ENCODE measurements at places on chromosomes 6 and 20.

DNA sequence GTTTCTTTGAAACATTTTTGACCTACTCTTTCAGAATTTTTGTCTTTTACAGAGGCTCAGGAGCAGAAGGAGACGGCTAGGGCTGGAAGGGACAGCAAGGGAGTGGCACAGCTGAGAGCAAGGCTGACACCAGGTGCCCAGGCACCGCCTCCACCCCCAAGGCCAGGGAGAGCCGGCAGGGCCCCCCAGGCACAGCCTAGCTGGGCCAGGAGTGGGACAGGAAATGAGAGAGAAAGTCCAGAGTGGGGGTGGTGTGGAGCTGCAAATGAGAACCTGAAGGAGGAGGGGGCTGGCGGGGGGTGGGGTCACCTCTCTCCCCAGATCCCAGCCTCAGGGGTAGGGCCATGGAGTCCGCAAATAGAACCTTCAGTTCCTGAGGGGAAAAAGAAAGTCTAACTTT is 236.7 kb downstream of the CDC5L start:
- no peak for DNase-seq

GRCh38 chr6:90925726-90926125 is 338.9 kb upstream of the MAP3K7 start:
- no peak for DNase-seq

GRCh38 chr6:118641042-118641441 is 10.3 kb downstream of the CEP85L start:
- no peak for DNase-seq

DNA sequence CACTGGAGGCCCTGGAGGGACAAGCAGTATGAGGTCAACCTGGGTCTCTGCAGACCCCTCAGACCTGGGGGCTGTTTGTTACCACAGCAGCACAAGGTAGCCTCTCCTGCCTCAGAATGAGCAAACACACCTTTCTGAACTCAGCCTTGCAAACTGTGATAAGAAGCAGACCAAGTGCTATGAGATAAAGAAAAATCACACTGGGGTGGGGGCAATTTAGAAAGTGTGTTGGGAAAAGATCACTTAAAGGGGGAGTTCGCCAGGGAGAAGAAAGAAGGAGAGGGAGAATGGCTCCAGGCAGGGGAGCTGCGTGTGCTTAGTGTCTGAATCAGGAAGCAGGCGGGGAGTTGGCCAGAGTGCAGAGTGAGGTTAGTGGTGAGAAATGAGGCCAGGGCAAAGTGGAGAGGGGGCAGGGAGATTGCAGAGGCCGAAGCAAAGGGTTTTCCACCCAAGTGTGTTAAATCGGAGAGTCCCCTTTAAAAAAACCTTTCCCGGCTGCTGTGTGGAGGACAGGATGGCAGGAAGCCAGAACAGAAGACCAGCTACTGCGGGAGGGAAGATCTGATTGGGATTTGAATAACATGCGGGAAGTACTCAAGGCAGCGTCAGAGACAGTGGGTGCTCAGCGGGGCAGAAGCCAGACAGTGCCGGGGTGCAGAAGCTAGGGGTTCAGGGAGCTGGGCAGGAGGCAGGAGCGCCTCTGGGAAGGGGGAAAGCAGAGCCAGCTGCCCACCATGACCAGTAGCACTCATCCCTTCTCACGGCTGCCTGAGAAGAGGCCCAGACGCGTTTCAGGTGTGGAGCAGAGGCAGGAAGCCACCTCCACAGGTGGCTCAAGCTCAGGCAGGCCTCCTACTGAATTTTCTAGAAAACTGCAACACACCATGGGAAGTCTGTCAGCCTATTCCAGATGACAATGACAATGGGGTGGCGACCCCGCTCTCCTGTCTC is 9.0 kb downstream of the ADA start:
- peak; percentile 60 for DNase-seq

GRCh38 chr6:82437701-82438100 is 74.1 kb downstream of the TPBG start:
- no peak for DNase-seq

- DNase-seq = peak; percentile 83
These were observed 200.9 kb downstream of the EDN1 start for GRCh38 chr6:12490904-12491571.

DNA sequence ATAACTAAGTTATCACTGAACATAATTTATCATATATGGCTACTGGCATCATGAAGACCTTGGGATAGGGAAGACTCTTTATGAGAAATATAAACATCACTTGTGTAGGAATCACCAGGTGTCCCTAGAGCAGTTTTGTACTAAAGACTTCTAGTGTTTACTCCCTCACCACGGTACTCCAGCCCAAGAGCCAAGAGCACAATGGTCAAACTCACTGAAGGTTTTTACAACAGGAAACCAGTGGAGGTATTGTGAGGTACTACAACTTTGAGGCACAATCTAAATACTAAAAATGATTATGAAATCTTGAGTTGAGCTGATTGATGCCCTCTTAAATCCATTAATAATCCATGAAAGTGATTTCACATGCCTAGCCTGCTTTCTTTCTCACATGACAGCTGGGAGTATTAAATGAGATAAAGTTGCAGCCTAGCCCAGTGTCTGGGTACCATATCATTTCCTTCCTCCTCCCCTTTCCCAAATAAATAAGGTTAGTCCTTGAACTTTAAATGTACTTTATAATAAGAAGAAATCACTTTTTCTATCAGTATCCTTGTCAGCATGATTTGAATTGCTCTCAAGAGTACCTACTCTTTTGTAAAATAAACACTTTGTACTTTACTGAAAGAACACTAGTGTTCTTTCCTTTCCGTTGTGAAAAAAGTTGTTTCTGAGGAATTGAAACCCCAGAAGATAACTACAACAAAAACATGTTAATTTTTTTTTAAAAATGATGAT is 26.5 kb downstream of the GLO1 start:
- DNase-seq = no peak

GRCh38 chr6:47342824-47343223 is 33.1 kb upstream of the TNFRSF21 start:
- no peak for DNase-seq

- no peak for DNase-seq
These were observed 23.5 kb downstream of the COL20A1 start for GRCh38 chr20:63316502-63316921.

- peak; percentile 59 for DNase-seq
These were observed 2.8 kb upstream of the DIDO1 start for GRCh38 chr20:62929051-62929538.
